NCI-H1092 treated with DMSO at 0.1 percent for 48 hours (cell line): ENCODE measurements at places on chromosomes 6 and 20.

GRCh38 chr6:51841626-51842025, 245.8 kb downstream of the PKHD1 start:
- no peak for DNase-seq

- DNase-seq: peak; percentile 32
Observed at GRCh38 chr6:33344701-33345697, 27.5 kb upstream of the ZBTB22 start.

GRCh38 chr6:160439751-160440150, 91.6 kb downstream of the SLC22A3 start:
- DNase-seq: no peak

- DNase-seq: no peak
Observed at GRCh38 chr6:107603006-107603370, 113.1 kb downstream of the SOBP start.

GRCh38 chr6:41707565-41708200, 27.7 kb downstream of the TFEB start:
- DNase-seq: no peak
